Activated CD4-positive, alpha-beta memory T cell treated with anti-CD3 and anti-CD28 coated beads for 36 hours (primary cell): ENCODE measurements at places on chromosomes 12 and 14. TPM values are rescaled to one million over a fixed set of nuclear protein-coding genes. Genes with fewer than 3 reads are reported as not detected.

- H3K27ac ChIP-seq, result no peak overlapping the region
- H3K36me3 ChIP-seq, result no peaks in the 10 kb centered on the region
- H3K4me1 ChIP-seq, result no peaks in the 10 kb centered on the region
- H3K27me3 ChIP-seq, result peaks cover 9% of the 10 kb centered on the region
- DNase-seq, result no peak
These were observed 65.9 kb downstream of the KCNA1 start for GRCh38 chr12:4975574-4975973.

DNA sequence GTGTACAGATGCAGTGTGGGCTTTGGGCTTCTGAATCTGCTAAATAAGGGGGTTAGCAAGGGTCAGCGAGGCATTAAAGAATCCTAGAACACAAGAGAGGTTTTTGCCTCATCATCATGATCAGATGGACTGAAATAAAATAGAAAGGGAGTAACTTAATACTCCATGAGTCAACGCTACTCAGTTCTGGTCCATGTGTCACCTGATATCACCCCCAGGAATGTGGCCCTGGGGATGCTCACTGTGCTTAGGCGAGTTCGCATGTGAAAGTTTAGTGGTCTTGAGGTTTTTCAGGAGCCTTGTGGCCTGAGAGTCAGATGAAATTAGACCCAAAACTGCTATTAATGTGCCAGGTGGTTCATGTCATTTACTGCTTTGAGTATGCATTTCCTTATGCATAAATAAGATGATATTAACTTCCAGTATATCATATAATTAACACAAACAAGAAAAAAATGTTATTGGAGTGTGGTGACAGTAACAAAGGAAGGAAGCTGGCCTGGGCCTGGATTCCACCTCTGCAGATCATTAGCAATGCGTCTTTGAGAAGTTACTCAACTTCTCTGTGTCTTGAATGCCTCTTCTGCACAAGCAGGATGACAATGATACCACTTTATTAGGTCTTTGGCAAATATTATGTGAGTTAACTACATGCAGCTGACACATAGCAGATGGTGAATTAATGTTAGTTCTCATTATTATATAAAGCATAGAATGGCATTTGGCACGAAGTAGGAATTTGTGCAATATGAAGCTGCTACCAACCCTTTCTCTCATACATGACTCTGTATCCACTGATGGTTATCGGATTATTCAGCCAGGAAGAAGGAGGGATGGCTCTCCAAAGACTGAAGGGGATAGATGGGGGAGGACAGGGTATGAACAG, 1272.6 kb downstream of the AACS start:
- H3K27ac ChIP-seq, result no peak overlapping the region
- H3K4me3 ChIP-seq, result no peak overlapping the region
- no peaks in the 10 kb centered on the region for H3K4me1 ChIP-seq

- peaks cover 75% of the 10 kb centered on the region for H3K4me1 ChIP-seq
- no peaks in the 10 kb centered on the region for H3K27me3 ChIP-seq
- H3K27ac ChIP-seq, result peak overlapping the region; percentile 98
These were observed 5.0 kb downstream of the PPTC7 start for GRCh38 chr12:110577864-110578693.

DNA sequence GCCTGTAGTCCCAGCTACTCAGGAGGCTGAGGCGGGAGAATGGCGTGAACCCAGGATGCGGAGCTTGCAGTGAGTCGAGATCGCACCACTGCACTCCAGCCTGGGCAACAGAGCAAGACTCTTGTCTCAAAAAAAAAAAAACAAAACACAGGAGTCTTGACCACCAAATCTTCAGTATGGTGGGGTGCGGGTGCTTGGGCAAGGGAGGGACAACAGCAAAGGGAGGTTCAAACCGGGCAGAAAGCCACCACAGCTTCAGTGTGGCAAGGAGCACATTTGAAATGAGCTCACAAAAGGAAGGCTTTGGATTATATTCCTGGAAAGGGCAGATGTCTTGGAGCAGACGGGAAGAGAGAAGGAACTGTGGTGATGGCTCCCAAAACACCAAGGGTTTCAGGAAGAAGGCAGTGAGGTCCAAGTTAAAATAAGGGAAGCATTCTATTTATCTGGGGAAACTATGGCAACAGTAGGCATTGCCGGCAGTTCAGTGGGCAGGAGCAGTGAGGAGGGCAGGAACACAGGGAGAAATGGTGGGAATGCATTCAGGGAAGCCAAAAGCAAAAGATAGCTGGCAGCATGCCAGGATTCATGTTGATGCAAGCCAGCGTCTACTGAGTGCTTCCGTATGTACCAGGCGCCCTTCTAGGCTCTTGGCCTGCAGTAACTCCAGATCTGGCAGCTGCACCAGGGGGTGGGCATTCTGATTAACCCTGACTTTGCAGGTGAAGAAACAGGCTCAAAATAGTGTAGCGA, 51.0 kb upstream of the SRSF5 start:
- peaks cover 47% of the 10 kb centered on the region for H3K4me1 ChIP-seq
- peaks cover 36% of the 10 kb centered on the region for H3K36me3 ChIP-seq
- no peaks in the 10 kb centered on the region for H3K27me3 ChIP-seq
- DNase-seq, result no peak
- no peak overlapping the region for H3K4me3 ChIP-seq
- H3K27ac ChIP-seq, result peak overlapping the region; percentile 87

DNA sequence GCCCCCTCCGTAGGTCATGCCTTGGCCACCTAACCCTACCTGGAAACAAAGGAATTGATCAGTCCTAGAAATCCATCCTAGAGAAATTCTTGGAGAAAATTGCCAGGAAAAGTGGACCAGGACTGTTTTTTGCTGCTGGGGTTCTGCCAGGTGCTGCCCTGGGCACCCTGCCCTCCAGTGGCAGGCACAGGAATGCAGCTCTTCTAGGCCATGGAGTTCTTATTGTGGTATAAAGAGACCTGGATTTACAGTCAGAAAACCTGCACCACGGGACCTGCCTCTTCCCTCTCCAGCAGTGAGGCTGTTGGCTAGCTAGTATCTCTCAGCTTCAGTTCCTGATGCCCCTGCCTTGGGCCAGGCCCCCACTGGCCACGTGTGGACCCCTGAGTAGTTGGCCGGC, 59.7 kb downstream of the SLC24A4 start:
- no peak overlapping the region for H3K4me3 ChIP-seq
- no peak overlapping the region for H3K27ac ChIP-seq
- DNase-seq, result no peak
- H3K36me3 ChIP-seq, result no peaks in the 10 kb centered on the region
- H3K4me1 ChIP-seq, result no peaks in the 10 kb centered on the region

DNA sequence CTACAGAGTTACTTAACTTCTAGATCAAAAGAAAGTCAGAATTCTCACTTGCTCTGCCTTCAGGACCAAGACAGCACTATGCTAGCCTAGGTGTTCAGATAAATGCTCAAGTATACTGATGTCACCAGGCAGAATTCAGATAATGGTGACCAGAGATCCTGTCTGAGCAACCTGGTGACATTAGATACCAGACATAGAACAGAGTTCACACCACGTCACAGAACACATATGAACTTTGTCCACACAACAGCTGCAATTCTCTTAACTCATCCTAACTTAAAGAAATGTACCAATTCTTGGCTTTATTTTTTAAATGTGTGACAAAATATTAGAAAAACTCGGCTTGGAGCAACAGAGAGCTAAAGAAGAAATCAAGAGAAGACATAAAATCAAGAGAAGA, 58.1 kb downstream of the GCH1 start:
- H3K27ac ChIP-seq, result no peak overlapping the region
- DNase-seq, result no peak
- no peaks in the 10 kb centered on the region for H3K27me3 ChIP-seq
- H3K36me3 ChIP-seq, result peaks cover 29% of the 10 kb centered on the region

DNA sequence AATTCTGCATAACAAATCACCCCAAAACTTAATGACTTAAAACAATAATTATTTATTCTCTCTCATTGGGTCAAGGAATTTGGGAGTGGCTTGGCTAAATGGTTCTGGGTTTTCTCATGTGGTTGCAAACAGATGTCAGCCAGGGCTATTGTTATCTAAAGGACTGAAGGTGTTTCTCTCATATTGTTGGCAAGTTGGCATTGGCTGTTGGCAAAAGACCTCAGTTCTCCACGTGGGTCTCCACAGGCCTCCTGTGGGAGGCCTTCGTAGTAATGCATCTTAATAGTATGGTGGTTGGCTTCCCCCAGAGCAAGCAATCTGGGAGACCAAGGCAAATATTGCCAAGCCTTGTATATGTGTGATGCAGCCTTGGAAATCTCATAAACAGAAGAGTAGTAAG, 14.4 kb downstream of the GALNT16 start:
- no peak overlapping the region for H3K27ac ChIP-seq
- no peak overlapping the region for H3K4me3 ChIP-seq
- no peak for DNase-seq

DNA sequence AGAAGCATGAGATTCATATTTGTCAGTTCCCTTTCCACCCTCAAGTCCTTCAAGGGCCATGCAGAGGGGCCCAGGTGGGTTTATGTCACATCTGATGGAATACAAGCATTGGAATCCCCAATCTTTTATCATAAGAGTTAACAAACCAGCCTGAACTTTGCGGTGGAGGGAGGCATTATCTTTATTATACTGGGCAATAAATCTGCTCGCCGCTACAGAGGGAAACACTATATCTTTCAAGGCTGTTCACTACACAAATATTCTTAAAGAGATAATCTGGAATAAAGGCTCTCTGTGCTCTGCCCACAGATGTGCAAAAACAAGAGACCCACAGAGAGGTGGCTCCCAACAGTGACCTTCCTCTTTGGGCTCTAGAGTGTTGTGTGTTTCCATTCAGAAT, 153.6 kb upstream of the PLEKHA5 start:
- no peaks in the 10 kb centered on the region for H3K27me3 ChIP-seq
- H3K4me3 ChIP-seq, result no peak overlapping the region
- H3K27ac ChIP-seq, result no peak overlapping the region
- no peaks in the 10 kb centered on the region for H3K4me1 ChIP-seq

GRCh38 chr14:20350860-20351259, 7.4 kb downstream of the PARP2 start:
- no peaks in the 10 kb centered on the region for H3K27me3 ChIP-seq
- DNase-seq, result no peak
- H3K27ac ChIP-seq, result no peak overlapping the region
- H3K4me3 ChIP-seq, result no peak overlapping the region
- no peaks in the 10 kb centered on the region for H3K4me1 ChIP-seq

DNA sequence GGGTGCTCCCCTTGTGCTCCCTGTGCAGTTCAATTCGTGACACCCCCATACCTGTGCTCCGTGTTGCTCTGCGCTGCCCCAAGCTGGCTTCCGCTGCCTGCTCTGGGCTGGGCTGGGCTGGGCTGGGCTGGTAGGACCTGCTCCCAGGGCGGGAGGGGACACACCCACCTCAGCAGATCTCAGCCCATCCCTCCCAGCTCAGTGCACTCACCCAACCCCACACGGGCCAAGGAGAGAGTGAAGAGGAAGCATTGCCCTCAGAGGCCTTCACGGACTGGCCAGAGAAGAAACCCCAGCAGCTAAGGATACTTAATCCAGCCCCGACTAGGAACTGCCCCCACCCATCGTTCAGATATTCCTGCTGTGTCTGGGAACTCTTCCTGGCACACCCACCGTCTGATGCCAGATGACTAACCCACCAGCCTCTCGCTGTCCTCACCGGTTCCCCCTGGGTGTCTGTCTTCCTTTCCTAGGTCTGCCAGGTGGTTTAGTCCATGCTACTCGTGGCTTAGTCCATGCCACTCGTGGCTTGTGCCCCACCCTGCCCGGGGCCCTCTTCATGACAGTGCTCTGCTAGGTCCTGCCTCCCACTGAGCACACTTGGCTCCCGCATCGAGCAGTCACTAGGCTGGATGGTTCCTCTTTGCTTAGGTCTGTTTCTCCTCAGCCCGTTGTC, at the start of gene LPAR5:
Gene LPAR5 (minus strand): TSS at position 104 of the 676 bp plus-strand sequence. CDS start 14,711 bp downstream, outside the sequence.
- peaks cover 2% of the 10 kb centered on the region for H3K36me3 ChIP-seq
- H3K27me3 ChIP-seq, result no peaks in the 10 kb centered on the region
- peak within 1 kb of the TSS; percentile 82 for H3K27ac ChIP-seq

DNA sequence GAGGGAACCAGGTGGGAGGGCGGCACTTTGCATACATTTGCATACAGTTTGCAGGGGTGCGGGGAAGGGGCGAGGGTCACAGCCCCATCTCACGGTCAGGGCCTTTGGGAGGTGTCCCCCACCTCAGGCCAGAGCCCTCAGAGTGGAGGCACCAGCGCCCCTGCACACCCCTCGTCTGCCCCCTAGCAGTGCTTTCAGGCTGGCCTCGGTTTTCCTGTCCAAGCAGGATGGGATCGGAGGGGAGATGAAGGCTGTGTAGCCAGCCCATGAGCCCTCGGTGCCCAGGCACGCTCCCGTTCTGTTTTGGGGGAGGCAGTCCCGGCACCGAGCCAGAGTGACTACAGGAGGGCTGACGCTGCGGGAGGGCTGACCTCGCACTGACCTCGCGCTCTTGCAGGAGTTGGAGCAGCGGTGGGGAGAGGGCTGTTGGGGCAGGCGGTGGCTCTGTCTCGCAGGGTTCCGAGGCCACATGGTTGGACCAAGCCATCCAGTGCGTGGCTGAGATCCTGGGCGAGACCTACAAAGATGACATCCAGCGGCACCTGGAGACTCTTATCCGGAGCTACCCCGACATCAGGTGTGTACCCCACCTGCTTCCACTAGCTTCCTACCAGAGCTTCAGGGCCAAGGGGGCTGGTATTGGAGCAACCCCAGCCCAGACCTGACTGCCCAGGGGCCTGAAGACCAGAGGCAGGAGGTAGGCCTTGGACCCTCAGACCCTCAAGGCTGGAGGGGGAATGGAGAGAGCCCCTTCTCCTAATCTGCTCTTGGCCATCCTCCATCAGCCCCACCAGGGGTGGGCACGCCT, 13.6 kb downstream of the EXOC3L4 start:
- H3K36me3 ChIP-seq, result no peaks in the 10 kb centered on the region
- no peak for DNase-seq

GRCh38 chr12:24404086-24404815, 454.8 kb upstream of the SOX5 start:
- H3K27ac ChIP-seq, result no peak overlapping the region
- H3K4me3 ChIP-seq, result no peak overlapping the region
- no peaks in the 10 kb centered on the region for H3K36me3 ChIP-seq
- no peaks in the 10 kb centered on the region for H3K4me1 ChIP-seq

- DNase-seq, result peak; percentile 11
- H3K4me3 ChIP-seq, result no peak overlapping the region
- no peak overlapping the region for H3K27ac ChIP-seq
These were observed 58.7 kb downstream of the TUNAR start for GRCh38 chr14:95935228-95935822.

GRCh38 chr12:67697967-67698366, 49.4 kb downstream of the DYRK2 start:
- DNase-seq, result no peak
- peaks cover 2% of the 10 kb centered on the region for H3K36me3 ChIP-seq
- H3K4me1 ChIP-seq, result peaks cover 49% of the 10 kb centered on the region
- H3K27ac ChIP-seq, result no peak overlapping the region

The TC2N gene
- total RNA-seq, result 44.9 TPM

The CCDC88C gene
- 74.7 TPM for total RNA-seq

The FOXG1 gene
- not detected for total RNA-seq

The GPRC5D gene
- not detected for total RNA-seq

The OAS1 gene
- total RNA-seq, result 46.0 TPM

The GLS2 gene
- total RNA-seq, result 6.1 TPM

The RFX4 gene
- not detected for total RNA-seq

The YAF2 gene
- total RNA-seq, result 39.5 TPM

The ALDH6A1 gene
- total RNA-seq, result 25.0 TPM
